ENCODE measurements at places on chromosomes 12 and 14.

DNA sequence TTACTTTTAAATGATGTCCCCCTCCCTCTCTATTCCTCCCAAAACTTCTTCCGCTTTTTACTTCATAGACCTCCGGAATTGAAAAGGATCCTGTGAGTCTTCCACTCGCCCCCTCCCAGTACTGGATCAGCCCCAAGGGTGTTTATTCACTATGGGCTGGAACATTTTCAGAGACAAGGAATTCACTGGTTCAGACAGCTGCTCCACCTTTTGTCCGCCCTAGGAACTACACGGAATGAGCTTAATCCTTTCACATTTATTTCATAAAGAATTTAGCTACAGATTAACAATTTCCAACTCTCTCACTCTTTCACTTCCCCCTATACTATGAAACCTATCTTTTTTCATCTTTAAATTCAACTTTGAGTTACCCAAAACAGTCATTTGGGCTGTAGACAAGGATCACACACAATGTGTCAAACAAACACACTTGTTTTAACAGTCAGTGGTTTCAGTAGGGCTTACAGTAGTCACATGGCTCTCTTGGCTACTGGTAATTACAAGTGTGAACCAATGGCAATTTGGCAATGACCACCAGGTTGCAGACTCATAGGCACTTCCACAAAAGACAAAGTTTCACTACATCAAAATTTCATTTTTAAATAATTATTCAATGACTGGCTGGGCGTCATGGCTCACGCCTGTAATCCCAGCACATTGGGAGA lies 20.6 kb downstream of the CNIH1 start:
- DNase-seq: peak; percentile 15

GRCh38 chr14:65237941-65238340 lies 135.6 kb upstream of the MAX start:
- DNase-seq: no peak

DNA sequence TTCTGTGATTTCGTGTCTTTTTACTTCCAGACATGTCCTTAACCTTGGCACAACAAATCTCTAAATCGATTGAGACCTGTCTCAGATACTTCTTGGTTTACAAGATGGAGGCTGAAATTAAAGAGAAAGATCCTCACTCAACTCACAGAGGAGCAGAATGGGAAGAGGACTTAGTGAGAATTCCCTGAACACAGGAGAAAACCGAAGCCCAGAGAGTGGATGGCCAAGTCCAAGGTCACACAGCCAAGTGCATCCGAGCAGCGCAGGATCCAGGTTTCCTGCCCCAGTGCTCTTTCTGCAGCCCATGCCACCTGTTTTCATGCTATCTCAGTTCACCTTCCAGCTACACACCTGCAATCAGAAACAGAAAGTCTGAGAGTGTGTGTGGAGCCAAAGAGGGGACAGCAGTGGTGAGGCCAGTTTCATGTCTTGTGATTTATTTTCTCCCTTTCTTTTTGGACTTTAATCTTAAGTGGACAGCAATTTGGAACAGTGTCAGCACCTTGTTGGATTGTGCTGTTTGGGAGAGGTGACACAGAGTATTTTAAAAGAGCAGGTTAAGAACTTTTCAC lies 22.9 kb upstream of the TCL1B start:
- DNase-seq: no peak

GRCh38 chr12:91142221-91142631 lies 30.9 kb upstream of the LUM start:
- DNase-seq: no peak

- DNase-seq: peak; percentile 76
Measured at GRCh38 chr14:54564868-54565784, 1.8 kb upstream of the SAMD4A start.

- DNase-seq: no peak
Measured at GRCh38 chr12:47718531-47718930, 6.8 kb downstream of the ENDOU start.

- no peak for DNase-seq
Measured at GRCh38 chr12:124625867-124626675, 58.7 kb upstream of the NCOR2 start.

DNA sequence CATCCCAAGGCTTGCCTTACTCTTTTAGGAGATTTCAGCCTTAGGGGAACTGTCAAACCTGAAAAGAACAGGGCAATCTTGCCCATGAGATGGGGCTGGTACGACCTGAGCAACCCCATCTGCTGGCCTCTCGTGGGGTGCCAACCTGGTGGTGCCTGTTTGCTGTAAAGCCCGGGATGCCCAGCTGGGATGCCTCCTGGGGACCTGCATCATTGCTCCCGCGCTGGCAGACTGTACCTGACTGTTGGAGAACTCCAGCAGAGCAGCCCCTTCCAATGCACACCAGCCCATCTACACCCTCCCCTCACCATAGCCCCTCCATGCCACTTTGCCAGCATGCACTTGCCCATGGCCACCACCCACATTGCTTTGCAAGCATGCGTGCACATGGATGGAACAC lies 335.7 kb downstream of the RPS29 start:
- no peak for DNase-seq

GRCh38 chr12:123895451-123895850 lies 77.2 kb downstream of the CCDC92 start:
- DNase-seq: no peak

- no peak for DNase-seq
Measured at GRCh38 chr14:92544051-92544720, 30.6 kb downstream of the RIN3 start.

DNA sequence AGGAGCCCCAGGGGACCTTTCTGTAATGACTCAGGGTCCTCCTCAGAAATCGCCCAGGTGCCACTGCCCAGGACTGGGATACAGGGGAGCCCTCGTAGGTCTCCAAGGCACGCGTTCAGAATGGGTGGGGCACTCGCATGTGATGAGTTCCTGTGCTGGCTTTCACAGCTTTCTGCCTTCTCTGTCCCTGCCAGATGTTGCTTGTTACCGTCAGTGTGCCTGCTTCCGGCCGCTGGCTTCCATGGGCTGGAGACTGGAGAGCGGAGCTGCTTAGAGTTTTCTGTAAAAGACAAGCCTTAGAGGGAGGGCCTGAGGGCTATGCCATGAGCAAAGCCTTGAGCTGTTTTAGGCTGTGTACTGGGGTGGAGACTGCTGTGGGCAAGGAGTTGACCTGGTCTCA lies 75.0 kb upstream of the SLC24A4 start:
- no peak for DNase-seq

GRCh38 chr14:68469208-68469713 lies 323.6 kb downstream of the ZFP36L1 start:
- DNase-seq: no peak

DNA sequence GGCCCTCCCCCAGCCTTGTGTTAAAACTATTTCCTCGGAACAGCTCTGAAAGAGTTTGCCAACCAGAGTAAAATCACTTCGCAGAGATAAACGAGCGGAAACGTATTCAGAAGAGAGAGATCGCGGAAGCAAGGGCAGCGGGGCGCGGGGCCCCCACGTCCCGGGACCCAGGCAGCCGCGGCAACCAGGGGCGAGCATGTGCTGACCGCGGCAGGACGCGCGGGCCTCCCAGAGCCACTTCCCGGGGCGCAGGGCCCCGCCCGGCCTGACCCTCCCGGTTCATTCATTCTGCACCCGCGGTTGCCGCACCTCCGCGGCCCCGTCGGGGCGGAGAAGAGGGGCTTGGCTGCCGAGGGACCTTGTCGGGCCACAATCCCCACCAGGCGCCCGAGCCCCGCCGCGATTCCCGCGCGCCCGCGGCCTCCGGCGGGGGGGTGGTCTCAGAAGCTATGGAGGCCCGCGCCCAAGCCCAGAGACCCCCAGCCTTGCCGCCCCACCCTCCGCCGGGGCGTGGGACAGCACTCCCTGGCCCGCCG lies 598 bp downstream of the UBE2N start:
- peak; percentile 52 for DNase-seq

- no peak for DNase-seq
Measured at GRCh38 chr14:22384167-22384549, 204.9 kb downstream of the DAD1 start.

DNA sequence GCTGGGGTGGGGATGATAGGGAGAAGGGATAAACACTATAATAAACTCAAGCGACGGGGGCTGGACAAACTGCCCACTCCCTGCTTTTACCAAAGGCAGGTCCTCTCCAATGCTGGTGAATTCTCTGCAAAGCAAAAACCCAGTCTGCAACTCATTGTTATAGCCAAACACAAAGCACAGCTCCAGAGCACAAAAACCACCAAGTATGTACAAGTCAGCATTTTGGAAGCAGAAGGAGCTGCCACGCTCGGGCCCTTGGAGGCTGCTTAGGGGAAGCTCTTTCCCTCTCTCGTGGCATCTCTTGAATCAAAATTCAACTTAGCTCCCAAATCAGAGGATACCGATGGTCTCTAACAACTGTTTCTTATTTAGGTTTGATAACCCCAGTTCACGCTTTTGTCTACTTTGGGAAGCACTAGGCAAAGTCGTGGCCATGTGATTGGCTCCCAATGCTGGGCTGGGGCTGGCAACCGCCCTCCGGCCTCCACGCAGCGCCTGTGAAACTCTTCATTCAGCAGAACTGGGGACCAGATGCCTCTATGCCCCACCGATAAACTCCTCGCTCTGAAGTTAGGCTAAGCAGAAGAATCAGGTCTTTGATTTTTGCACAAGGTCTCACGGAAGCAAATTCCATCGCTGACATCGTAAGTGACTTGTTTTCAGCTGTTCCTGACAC lies 158.5 kb upstream of the FOXN3 start:
- DNase-seq: no peak

- DNase-seq: no peak
Measured at GRCh38 chr12:124041907-124042306, 68.9 kb downstream of the ZNF664 start.

DNA sequence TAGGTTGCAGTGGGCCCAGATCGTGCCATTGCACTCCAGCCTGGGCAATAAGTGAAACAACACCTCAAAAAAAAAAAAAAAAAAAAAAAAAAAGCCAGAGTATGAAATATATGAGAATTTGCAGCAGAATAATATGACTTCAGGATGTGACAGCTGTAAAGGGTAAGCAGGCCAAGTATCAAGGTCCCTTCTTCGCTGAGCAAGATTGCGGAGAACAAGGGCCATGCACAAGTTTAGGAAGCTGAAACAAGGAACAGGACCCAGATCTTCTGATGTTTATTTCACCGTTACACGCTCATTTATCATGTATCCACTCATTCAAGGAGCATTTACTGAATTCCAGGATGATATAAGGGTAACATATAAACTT lies 659 bp upstream of the FOXJ2 start:
- peak; percentile 22 for DNase-seq

DNA sequence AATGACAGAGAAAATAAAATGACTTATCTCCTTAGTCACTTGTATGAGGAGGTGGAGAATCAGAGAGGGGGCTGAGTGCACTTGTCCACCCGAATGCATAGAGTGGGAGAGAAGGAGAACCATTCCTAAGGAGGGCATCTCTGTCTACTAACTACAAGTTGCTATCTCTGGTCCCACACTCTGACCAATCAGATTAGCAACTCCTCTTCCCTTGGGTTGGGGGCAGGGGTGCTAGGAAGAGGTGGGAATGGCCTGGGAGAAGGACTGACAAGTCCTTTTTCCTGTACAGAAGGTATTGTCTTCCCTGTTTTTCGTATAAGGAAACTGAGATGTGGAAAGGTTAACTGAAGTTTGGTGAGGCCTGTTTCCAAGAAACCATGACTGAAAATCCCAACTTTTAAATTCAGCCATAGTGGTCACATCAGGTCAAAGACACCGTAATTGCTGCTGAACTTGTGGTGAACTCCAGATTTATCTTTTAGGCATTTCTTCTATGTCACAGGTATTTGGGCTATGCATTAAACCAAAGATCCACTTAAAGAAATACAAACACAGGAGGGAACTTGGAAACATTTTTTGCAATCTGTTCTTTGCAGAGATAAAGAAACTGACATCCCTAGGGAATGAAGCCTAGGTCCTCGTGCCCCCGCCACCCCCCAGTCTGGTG lies 207.8 kb downstream of the CRADD start:
- DNase-seq: no peak

DNA sequence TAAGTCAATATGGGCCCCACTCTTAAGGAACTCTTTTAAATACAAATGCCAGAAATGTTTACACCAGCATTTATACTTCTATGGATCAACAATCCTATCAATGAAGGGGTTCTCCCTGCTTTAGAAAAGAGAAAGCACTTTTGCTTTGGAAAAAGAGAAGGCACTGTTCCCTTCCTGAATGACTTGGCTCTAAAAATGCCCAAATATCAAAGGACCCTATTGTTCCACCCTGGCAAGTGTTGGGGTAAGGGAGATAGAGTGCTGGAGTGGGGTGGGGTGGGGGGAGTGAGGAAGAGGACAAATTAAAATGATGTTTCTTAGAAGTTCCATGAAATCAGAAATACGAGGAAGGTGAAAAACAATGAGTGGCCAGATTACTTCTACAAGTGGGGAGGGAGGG lies 131.6 kb upstream of the GRIN2B start:
- no peak for DNase-seq

DNA sequence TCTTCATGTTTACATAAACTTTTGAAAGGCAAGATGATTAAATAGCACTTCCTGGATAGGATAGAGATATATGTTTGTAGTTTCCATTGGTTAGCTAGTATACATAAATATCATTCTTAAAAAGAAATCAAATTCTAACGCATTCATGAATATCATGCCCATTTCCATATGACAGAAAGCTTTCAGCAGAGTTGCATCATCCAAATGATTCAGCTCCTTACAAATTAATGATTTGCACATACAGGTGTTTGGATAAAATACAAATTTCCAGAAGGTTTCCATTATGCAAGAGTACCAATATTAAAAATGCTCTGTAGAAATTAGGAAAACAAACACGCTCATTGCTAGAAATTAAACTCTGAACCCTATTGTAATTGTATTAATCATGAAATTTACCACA lies 264.4 kb downstream of the FOXG1 start:
- DNase-seq: no peak

DNA sequence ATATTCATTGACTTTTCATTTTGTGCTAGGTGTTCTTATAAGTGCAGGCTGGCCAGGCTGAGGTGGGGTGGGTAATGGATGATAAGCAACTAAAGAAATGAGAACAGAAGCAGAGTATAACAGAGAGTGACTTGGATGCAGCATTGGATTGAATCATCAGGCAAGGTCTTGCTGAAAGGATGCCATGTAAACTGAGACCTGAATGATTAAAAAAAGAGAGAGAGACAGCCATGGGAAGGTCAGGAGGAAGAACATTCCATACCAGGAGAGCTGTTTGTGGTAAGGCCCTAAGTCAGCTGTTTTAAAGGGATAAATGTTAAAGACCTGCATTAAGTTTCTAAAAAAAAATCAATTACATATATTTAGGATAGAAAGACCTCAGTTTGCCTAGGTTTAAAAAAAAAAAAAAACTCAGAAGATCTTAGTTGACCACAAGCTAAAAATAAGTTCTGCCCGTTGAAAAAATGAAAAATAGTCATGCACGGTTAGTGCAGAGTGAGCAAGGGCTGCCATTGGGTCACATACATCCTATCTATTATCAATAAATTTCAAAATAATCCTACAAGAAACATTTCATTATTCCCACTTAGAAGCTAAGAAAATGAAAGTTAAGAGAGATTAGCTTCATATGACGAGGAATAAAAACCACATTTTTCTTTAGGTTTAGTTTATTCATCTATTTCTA lies 37.2 kb downstream of the IFNG start:
- DNase-seq: no peak

Measured in activated CD8-positive, alpha-beta T cell treated with anti-CD3 and anti-CD28 coated beads for 36 hours (primary cell).